Renal cortical epithelial cell (primary cell): ENCODE measurements at places on chromosomes 7 and 10.

DNA sequence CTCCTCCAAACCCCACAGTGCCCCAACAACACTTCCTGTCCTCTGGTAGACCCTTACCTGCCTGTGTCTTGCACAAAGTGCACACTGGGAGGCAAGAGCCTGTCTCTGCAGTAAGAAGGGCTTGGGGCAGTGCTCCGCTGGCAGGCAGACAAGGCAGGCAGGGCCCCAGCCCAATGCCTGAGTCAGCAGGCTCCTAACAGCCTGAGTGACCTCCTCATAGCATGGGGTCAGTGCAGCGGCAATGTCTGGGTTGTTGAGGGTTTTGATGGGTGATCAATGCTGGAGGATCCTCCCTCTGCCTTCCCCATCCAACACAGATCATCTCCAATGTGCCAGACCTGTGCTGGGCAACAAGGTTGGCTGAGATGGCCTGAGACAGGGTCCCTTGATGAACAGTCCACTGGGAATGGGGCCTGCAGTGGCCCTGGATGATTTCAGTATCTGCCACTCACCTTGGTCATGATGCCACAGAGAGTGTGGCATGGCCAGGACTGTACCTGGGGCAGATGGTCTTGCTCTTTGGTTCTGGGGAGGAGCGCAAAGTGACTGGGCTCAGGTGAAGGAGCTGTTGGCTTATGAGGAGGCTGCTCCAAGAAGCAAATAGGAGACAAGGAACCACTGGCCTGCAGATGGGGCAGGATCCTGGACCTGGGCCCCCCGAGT is 55.6 kb upstream of the CAMK2B start:
- DNase-seq = peak; percentile 36

DNA sequence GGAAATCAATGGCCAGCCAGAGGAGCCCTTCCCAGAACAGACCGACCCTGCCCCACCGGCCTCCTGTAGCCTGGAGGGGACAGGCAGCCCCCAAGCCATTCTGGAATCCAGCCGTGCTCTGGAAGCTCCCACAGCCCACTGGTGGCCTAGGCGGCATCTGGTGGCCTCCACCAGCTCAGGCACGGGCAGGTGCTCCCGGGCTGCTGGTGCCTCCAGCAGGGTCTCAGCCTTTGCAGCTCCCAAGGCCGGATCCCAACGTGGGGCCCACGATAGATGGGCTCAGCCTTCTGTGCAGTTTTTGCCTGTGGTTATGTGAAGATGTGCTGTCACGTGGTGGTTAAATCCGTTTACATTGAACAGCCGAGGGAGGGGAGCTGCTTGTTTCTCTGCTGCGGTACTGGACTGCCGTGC is 44.4 kb downstream of the JAKMIP3 start:
- no peak for DNase-seq

- no peak for DNase-seq
Observed at GRCh38 chr10:104208730-104209129, 23.4 kb downstream of the CFAP43 start.

GRCh38 chr10:131694781-131695495 is 205.9 kb upstream of the PPP2R2D start:
- no peak for DNase-seq

DNA sequence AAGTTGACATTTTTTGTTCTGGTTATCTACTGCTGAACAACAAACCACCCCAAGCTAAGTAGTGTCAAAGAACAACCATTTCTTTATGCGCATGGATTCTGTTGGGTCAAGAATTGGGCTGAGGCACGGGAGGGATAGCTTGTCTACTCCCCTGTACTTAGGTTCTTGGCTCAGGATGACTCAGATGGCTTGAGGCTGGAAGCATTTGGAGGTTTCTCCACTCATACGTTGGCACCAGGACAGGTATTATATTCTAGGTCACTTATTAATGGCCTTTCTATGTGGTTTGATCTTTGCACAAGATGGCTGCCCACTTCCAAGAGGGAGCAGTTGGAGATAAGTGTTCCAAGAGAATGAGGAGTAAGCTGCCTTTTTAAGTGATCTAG is 11.8 kb upstream of the TFAM start:
- DNase-seq = peak; percentile 85

DNA sequence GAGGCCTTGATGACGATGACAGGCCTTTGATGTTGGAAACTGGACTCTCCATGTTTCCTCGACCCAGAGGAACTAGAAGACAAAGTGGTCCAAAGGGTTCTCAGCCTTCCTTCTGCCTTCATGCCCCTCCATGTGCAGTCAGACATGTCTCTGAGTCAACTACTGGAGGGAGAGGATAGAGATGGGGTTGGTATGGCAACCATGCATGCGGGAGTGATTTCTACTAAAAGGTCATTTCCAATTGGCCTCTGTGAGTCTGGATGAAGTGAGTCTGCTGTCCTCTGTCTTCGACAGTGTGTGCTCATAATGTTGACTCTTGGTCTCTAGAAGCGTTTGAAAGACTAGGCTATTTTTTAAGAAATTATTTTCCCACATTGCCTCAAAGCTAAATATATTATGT is 29.2 kb downstream of the STK17A start:
- no peak for DNase-seq

DNA sequence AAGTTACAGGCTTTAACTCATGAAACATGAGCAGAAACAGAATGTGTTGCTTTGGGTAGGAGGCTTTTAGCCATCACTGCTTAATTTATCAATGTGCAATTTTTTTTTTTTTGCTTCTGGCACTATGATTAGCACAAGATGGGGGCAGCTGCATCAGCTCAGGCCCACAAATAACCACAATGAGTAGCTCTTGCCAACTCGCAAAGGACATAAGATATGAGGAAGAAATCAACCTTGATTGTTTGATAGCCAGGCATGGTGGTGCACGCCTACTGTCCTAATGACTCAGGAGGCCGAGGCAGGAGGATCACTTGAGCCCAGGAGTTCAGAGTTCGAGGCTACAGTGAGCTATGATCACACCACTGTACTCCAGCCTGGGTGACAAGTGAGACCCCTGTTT is 12.3 kb downstream of the NOD1 start:
- no peak for DNase-seq

GRCh38 chr10:13984647-13985155 is 346.0 kb downstream of the FRMD4A start:
- DNase-seq = peak; percentile 86

DNA sequence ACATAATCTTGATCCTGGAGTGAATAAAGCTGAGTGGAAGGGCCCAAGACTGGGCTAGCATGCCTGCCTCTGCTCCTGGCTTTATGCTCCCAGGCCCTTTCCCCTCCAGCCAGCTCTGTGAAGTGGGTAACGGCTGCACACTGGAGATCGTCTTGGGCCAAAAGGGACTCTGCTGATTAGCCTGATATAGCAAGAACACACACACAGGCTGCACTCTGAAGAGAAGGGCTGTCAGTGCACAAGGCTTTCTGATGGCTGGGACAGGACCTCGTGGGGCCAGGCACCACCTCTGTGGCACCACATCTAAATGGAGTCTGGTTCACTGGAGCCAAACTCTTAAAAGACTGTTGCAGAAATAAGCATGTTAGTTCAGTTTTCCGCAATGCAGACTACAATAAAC is 161.4 kb downstream of the NEURL1 start:
- DNase-seq = no peak

DNA sequence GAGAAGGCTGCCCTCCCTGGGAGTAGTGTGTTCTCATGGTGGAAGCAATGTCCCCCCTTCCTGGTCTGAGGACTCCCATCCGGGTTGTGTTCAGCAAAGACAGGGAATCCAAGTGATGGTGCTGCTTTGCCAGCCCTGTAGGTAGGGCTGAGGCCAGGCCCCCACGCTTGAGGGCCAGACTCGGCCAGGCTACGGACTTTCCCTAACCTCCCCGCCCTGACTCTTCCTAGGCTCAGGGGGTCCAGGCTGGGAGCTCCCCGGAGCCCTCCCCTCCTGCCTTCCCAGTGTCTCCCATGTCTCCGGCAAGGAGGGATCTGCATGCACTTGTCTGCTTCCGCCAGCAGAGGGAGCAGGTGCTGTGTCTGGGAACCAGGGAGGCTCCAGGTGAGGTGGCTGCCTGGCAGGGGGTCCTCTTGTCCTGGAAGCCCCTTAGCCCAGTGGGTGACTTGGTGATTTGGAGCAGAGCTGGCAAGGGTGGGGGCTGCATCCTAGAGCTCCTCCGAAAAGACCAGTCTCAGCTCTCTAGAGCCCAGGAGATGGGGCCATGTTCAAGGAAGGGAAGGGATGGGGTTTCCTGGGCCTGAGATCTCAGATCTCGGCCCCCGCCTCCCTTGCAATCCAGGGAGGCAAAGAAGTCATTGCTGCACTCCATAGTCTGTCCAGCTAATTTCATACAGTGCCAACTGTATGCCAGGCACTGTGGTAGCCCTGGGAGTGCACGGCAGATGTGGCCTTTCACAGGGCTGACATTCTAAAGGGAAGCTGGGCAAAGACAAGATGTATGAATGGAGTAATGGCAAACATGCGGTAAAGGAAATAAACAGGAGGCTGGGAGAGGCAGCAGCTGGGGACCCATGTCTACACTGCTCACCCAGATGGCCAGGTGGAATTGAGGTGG is 20.3 kb upstream of the SFRP5 start:
- peak; percentile 37 for DNase-seq

DNA sequence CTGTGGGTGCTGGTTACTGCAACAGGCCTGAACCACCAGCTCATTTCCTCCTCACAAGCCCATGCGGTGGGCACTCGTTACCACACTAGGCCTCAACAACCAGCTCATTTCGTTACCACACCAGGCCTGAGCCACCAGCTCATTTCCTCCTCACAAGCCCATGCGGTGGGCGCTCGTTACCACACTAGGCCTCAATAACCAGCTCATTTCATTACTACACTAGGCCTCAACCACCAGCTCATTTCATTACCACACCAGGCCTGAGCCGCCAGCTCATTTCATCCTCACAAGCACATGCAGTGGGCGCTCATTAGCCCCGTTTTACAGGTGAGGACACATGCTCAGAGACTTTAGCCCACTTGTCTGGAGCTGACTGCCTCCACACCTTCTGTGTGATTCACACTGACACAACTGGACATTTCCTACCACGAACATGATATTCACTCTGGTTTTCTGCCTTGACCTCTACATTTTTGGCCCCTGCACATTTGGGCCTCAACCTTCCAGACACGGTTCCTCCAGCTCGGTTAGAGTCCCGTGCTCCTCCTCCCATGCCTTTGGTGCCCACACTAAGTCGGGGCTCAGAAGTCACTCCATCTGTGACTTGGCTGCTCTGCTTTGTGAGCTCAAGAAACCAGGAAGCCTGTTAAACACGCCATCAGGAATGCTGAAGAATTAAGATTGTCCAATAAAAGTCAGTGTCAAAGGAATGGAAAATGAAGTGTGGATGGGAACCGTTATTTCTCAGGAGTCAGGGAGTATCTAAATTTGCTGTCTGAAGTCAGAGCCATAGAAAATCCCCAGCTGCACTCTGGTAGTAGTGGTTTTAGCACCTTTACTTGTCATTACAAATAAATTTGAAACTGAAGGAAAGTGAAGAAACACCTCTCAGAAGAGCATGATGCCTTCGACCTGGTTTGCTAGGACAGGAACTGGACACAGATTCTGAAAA is 55.8 kb upstream of the LANCL2 start:
- no peak for DNase-seq

DNA sequence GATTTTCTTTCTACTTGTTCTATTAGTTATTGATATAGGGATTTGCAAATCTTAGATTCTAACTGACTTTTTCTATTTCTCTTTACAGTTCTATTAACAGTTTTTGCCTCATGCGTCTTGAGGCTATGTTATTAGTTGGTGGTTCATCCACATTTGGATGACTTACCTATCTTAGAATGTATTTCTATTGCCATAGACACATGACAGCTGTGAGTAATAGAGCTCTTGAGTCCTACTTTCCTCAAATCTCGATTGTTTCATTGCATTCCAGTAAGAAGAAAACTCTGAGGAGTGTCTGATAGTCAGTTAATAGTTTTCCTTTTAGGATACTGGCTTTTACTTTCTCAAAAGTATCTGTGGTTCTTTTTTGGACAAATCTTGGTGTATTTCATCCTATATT is 241.4 kb upstream of the ZNF32 start:
- DNase-seq = no peak

- DNase-seq = no peak
Observed at GRCh38 chr7:66928388-66928787, 7.4 kb downstream of the TMEM248 start.
